ENCODE measurements at places on chromosomes 4 and X. TPM values are rescaled to one million over a fixed set of nuclear protein-coding genes. Genes with fewer than 3 reads are reported as not detected.

- no peaks in the 10 kb centered on the region for H3K36me3 ChIP-seq
- no peaks in the 10 kb centered on the region for H3K4me1 ChIP-seq
- H3K27me3 ChIP-seq: no peaks in the 10 kb centered on the region
- no peak overlapping the region for H3K27ac ChIP-seq
Measured at GRCh38 chrX:113770806-113771205, 813.1 kb upstream of the HTR2C start.

GRCh38 chr4:154218051-154218450 is 273.5 kb downstream of the DCHS2 start:
- DNase-seq: no peak
- no peak overlapping the region for H3K4me3 ChIP-seq
- no peaks in the 10 kb centered on the region for H3K27me3 ChIP-seq
- H3K36me3 ChIP-seq: no peaks in the 10 kb centered on the region

GRCh38 chrX:49675075-49675719 is 20.6 kb downstream of the PAGE1 start:
- DNase-seq: no peak
- H3K27me3 ChIP-seq: no peaks in the 10 kb centered on the region
- no peaks in the 10 kb centered on the region for H3K36me3 ChIP-seq
- H3K27ac ChIP-seq: no peak overlapping the region
- H3K4me3 ChIP-seq: no peak overlapping the region

DNA sequence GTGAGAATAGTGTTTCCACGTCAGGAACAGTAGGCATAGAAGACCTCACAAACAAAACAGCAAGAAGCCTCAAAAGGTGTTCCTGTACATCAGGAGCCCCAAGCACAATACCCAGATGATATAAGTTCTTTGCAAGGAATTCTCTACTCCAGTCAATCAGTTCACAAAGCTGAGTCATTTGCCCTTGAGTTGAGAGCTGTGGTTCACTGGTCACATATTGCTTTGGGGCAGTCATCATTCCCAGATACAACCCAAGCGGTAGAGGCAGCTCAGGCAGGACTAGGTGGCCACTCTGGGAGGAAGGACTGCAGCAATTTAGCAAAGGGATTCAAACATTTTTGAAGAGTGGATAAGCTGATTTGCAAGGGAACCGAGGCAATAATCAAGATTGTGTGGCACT is 551.5 kb upstream of the ZFP42 start:
- H3K4me3 ChIP-seq: no peak overlapping the region
- DNase-seq: no peak
- no peaks in the 10 kb centered on the region for H3K27me3 ChIP-seq
- no peaks in the 10 kb centered on the region for H3K36me3 ChIP-seq
- H3K27ac ChIP-seq: no peak overlapping the region

DNA sequence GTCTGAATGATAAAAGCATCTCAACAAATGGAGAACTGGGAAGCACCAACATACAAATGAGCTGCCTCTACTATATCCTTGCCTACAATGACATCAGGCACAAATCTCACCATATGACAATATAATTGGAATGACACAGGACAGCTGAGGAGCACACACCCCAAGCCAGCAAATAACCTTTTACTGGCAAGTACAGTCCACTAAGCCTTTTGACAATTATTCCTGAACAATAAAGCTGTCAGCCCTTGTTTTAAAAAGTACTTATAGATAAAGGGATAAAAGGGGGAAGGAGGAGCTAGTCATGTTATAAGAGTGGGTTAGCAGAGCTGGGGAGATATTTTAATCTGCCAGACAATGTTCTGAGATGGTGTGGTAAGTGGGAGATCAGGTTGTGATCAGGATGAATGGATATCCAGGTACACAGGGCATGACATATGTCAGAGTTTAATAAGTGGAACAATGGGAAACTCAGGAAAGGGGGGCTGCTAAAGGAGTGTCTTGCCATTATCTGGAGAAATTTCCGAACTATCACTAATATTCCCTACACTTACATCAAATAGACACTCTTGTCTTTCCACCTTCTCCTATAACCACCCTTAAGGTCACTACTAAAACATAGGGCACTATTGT is 127.6 kb downstream of the GPC3 start:
- H3K4me1 ChIP-seq: no peaks in the 10 kb centered on the region
- H3K36me3 ChIP-seq: no peaks in the 10 kb centered on the region
- H3K27ac ChIP-seq: no peak overlapping the region
- no peaks in the 10 kb centered on the region for H3K27me3 ChIP-seq
- no peak for DNase-seq

DNA sequence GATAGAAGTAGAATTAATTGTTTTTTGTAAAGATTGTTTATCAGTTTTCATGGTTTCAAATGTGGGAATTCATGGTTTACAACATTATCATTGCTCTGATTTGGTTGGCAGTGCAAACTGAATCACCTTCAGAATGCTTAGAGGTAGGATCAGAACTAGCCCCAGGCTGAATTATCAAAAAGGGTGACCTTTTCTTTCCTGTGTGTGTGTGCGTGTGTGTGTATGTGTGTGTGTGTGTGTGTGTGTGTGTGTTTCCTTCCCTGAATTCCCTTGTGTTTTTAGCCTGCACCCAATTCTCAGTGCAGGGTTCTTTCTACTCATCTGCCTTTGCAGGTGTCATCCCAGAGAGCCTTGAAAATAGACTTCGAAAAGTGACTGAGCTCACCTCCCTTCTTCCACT is 125.0 kb downstream of the BMPR1B start:
- no peak overlapping the region for H3K27ac ChIP-seq
- H3K36me3 ChIP-seq: no peaks in the 10 kb centered on the region
- no peak overlapping the region for H3K4me3 ChIP-seq
- H3K4me1 ChIP-seq: no peaks in the 10 kb centered on the region

GRCh38 chrX:31697294-31697916 is 625.6 kb upstream of the FTHL17 start:
- H3K36me3 ChIP-seq: no peaks in the 10 kb centered on the region
- DNase-seq: no peak
- no peaks in the 10 kb centered on the region for H3K27me3 ChIP-seq
- no peak overlapping the region for H3K27ac ChIP-seq
- H3K4me1 ChIP-seq: no peaks in the 10 kb centered on the region

- no peak overlapping the region for H3K4me3 ChIP-seq
- DNase-seq: no peak
- H3K27me3 ChIP-seq: no peaks in the 10 kb centered on the region
- H3K27ac ChIP-seq: no peak overlapping the region
Measured at GRCh38 chr4:128516301-128516969, 228.8 kb upstream of the PGRMC2 start.

- no peak overlapping the region for H3K4me3 ChIP-seq
- H3K27ac ChIP-seq: no peak overlapping the region
- H3K27me3 ChIP-seq: no peaks in the 10 kb centered on the region
- no peaks in the 10 kb centered on the region for H3K36me3 ChIP-seq
- no peak for DNase-seq
Measured at GRCh38 chr4:18103876-18104605, 82.5 kb upstream of the LCORL start.

The TCEAL5 gene
- total RNA-seq: not detected

The AFM gene
- not detected for total RNA-seq

The DIPK2B gene
- total RNA-seq: not detected
